AG04449 (cell line): ENCODE measurements at places on chromosomes 6 and 20.

- no peak for DNase-seq
These were observed 3.4 kb upstream of the BHLHE23 start for GRCh38 chr20:63009988-63010769.

DNA sequence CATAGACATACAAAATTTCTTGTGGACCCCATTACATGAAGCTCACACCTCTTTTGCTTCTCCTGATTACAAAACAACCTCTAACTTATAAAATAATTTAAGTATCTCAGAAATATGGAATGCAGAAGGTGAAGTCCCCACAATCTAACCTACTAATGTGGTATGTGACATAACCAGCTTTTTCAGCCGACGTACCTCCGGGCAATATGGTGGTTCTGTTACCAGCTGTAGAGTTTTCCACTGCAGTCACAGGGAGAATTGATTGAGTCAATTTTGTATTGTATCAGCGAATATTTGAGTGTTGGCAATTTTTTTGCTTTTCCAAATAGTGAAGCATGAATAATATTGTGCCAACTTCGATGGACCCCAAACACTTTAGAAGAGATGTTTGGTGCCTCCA lies 15.7 kb upstream of the SPO11 start:
- no peak for DNase-seq

GRCh38 chr6:27531772-27532459 lies 59.0 kb upstream of the ZNF184 start:
- no peak for DNase-seq

DNA sequence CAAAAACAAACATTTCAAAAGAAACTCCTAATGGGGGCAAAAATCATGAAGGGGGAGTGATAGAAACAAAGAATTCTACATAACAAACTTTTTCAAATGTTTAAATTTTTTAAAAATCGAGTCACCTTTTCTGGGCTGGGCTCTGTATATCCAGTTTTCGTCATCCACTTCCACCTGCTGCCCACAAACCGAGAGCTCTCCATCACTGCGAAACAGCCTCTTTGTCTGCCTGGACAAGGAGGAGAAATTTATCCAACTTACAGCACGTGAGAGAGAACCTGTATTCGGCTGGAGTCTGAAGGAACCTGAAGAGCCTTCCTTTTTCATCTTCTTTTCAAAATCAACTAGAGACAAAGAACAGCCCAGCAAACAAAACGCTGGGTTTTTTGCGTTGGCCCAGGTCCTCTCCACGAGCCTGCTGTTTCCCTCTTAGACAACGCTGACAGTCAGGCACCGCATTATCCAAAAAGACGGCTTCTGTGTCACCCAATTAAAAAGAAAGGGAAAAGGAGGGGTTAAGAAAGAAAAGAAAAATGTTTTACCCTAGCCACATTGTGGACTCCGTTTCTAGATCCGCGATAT lies 72.4 kb upstream of the NHSL1 start:
- DNase-seq = no peak

- no peak for DNase-seq
These were observed 10.5 kb upstream of the FOXO3 start for GRCh38 chr6:108550256-108550655.

GRCh38 chr6:167472880-167473279 lies 148.0 kb downstream of the TTLL2 start:
- no peak for DNase-seq

DNA sequence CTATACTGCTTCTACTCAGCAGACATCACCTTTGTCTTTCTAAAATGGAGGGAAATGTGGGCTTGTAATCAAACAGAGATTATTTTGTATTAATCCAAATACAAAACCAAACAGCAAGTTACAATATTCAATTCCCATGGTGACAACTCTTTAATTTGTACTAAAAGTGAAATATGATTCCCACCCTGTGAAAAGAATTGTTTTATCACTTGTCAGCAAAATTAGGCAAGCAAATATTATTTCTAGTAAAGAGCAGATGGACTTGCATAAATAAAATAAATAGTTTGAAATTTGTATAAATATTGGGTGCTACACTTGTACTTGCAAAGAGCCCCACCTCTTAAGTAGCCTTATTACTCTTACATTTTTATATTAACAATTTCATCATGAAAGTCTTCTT lies 6.1 kb upstream of the TXLNB start:
- no peak for DNase-seq
